ENCODE measurements at places on chromosomes 12 and 14.

GRCh38 chr12:101186291-101186690 is 23.7 kb downstream of the SLC5A8 start:
- DNase-seq: no peak

DNA sequence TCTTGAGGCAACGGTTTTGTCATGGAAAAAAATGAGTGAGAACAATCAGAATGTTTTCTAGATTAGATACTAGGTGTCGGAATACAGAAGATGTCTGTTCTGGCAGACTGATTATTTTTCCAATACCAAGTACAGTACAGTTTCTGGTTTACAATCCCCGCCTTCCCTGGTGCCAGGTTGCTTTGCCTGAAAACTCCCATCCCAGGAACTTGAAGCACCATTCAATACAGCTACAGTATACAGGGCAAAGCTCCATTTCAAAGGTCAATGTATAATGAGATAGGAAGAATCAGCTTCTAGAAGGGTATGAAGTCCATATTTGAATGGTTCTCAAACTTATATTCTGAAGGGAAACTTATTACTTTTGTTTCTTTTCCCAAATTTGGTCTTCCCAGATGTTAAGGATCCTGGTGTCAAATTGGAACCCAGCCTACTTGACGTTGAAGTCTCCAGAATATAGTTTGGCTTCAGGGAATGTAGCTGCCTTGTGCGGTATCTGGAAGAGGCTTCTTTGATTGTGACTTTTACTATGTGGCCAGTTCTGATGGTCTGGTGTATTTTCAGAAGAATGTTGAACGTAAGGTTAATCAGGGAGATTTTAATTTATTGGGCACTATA is 238.0 kb upstream of the ATP2B1 start:
- DNase-seq: no peak

- DNase-seq: no peak
These were observed 2.3 kb downstream of the CCND2 start for GRCh38 chr12:4275870-4276301.

GRCh38 chr14:32588448-32589320 is 259.6 kb downstream of the AKAP6 start:
- no peak for DNase-seq

GRCh38 chr14:25803386-25804018 is 753.6 kb upstream of the STXBP6 start:
- DNase-seq: no peak

DNA sequence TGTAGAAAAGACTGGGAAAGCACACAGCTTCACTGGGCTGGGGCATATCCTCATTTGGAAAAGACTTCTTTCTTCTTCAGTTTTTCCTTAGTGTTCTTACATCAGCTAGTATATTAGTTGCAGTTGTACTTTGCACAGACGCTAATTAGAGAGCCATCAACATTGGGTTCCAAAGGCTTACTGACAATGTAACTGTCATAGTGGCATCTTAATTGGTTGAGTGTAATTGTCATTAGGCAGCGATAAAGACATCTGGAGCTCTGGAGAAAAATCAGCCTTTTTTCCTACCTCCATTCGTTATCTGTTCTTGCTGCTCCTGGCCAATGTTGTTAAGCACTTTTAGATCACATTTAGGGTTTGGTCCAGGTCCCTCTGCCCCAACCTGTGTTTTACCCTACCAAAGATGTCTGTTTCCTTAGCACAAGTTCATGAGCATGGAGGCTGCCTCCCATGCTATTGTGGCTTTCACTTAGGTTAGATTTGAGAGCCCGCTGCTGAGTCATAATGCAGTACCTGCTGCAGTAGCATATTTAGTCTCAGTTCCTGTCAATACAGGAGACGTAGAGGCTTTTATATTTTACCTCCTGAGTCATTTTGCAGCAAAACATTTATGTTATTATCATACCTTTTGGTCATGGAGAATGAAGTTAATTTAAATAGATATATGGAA is 49.2 kb downstream of the FBXW8 start:
- no peak for DNase-seq

DNA sequence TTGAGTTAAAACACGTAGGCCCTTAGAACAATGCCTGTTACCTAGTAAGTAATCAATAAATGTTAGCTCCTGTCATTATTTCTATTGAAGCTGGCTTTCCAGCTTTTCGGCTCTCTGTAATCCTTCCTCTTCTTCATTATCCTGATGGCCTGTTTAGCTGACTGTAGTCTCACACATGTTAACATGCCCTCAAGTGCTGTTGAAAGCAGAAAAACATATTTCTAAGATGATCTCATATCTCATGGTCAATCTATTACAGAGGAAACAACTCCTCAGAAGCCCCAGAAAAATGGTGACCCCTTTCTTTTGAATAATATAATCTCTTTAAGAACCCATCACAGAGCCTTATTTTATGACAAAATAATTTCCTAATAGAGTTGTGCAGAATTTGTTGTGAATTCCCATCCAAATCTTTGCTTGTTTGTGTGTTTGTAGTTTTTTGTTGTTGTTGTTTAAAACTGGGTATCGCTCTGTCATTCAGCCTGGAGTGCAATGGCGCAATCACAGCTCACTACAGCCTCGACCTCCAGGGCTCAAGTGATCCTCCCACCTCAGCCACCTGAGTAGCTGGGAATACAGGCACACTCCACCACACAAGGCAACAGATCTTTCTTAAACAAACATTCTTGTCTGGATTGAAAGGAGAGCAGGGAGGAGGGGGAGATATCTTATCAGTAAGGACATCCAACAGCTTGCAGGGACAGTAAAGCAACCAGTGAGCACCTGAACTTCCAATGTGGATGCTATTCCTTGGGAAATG is 242.5 kb upstream of the CAND1 start:
- DNase-seq: no peak

GRCh38 chr12:120241561-120242274 is 23.8 kb downstream of the PXN start:
- no peak for DNase-seq

DNA sequence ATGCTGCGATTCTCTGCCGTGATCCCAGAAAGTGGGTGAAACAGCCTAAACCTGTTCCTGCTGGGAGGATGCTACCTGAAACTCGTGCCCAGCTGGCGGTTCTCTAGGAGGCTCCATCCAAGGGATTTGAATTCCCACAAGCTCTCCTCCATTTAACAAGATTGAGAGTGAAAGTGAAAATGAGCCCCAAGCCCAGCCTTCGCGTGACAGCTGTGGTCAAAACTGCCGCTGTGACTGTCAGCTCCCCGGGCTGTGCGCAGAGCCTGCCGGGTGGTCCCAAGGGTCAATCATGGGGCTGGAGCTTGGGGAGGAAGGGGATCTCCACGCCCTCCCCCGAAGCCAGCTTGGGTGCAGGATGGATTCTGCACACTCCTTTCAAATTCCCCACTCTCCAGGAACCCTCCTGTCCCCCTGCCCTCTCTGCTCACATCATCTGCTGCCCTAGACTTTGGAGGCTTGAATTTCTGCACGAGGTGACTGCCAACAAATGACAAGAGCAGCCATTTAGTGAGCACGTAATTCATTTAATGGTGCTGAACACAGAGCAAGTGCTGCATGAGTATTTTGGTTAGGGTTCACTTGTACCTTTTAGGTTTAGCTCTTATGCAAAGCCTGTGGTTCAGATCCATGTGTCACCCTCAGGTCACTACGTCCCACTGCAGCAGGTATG is 5.3 kb downstream of the ASB2 start:
- no peak for DNase-seq

- DNase-seq: no peak
These were observed 1135.0 kb downstream of the GALC start for GRCh38 chr14:86858031-86858430.

GRCh38 chr14:91980157-91980556 is 32.7 kb upstream of the FBLN5 start:
- DNase-seq: no peak

- DNase-seq: no peak
These were observed 54.2 kb upstream of the GPATCH2L start for GRCh38 chr14:76097547-76097946.

DNA sequence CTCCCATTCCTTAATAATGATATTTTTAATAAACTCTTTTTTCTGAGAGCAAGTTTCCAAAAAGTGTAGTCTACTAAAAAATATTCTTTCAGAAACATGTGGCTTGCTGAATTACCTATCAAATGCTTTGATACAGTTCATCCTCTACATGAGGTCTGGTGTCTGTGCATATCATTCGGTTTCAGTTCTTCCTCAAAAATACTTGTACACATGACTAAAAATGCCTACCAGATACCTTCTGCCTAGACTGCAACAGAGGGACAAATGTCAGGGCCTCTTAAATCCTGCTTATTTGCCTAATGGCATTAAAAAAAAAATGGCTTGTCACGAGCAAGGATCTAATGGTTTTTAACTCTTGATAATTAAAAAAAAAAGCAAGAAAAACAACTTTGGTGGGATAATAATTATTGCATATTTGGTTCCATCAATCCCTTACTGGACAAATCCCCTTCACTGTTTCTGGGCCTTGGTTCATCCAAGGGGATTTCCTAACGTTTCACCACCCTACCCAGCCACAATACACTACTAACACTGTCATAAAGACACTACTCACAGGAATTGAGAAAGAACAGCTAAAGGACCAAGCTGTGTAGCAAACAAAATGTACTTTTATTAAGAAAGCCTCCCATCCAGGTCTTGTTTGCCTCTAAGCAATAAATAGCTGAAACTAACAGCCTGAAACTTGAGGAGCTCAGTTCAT is 45.7 kb downstream of the PARP11 start:
- no peak for DNase-seq

DNA sequence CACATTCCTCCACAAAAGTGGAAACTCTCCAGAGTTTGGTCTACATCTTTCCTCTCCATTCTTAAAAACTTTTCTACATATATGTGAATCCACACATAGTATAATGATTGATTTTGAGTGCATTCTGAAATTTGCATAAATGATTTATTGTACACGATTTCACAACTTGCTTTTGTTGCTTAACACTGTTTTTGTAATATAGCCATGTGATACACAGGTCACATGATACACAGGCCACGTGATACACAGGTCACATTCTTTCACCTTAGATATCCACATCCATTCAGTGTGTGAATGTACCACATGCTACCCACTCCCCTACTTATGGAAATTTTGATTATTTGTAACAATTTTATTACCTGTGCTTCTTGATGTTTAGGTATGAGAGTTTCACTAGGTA is 319.1 kb downstream of the ZFP36L1 start:
- no peak for DNase-seq

DNA sequence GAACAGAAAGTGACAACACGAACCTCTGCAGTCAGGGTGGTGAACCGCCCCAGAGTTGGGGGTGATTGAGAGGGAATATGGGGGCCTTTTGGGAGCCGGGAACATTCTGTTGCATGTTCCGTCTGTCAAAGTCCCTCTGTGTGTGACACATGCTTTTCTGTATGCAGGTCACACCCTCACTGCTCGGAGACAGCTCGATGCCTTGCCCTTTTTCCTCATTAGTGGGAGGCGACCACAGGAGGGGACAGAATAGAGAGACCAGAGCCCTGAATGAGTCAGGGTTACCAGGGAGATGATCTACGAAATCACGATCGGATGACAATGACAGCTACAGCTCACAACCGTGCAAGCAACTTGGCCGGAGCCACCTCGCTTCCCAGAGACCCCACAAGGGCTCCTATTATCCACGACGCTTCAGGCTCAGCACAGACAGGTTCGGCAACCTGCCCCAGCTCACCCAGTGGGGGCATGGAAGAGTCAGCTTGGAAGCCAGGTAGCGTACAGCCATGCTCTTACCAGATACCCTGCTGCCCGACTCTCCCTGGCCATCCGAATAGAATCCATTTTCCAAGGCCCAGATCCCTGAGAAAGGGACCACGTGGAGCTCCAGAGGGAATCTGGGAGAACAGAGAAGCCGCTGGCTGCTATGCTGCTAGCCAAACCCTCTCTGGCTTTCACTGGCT is 38.8 kb downstream of the TESC start:
- DNase-seq: no peak

GRCh38 chr12:92432724-92433441 is 269.9 kb upstream of the PLEKHG7 start:
- no peak for DNase-seq

GRCh38 chr12:49903700-49904423 is at the start of gene FAIM2:
TSS of gene FAIM2 (minus strand) at chr12:49903900. CDS start at chr12:49903792, 108 bp downstream.
- DNase-seq: peak; percentile 98

GRCh38 chr14:51996148-51996746 is 6.9 kb downstream of the RTRAF start:
- no peak for DNase-seq

- no peak for DNase-seq
These were observed 5.1 kb downstream of the DPPA3 start for GRCh38 chr12:7716381-7716780.

DNA sequence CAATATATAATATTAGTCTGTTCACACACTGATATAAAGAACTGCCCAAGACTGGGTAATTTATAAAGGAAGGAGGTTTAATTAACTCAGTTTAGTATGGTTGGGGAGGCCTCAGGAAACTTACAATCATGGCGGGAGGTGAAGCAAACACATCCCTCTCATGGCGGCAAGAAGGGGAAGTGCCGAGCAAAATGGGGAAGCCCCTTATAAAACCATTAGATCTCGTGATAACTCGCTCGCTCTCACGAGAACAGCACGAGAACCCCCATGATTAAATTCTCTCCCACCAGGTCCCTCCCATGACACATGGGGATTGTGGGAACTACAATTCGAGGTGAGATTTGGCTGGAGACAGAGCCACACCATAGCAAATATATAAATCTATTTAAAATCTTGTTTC is 269.8 kb downstream of the ATP23 start:
- DNase-seq: no peak

DNA sequence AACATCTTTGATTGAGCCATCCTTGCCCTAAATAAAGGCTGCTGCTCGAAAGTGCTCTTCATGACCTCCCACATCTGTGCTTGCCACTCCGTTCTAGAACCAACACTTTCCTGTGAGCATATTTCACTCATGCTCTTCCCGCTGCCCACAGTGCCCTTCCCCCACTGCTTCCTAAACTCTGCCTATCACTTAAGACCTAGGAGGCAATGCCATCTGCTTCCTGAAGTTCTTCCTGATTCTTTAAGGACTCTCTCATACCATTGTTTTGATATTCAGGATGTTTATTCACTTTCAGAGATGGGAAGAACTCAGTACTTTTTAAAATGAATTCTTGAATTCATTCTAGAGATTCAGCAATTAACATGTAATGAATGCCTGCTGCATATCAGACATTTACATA is 49.9 kb downstream of the ZFYVE21 start:
- no peak for DNase-seq

DNA sequence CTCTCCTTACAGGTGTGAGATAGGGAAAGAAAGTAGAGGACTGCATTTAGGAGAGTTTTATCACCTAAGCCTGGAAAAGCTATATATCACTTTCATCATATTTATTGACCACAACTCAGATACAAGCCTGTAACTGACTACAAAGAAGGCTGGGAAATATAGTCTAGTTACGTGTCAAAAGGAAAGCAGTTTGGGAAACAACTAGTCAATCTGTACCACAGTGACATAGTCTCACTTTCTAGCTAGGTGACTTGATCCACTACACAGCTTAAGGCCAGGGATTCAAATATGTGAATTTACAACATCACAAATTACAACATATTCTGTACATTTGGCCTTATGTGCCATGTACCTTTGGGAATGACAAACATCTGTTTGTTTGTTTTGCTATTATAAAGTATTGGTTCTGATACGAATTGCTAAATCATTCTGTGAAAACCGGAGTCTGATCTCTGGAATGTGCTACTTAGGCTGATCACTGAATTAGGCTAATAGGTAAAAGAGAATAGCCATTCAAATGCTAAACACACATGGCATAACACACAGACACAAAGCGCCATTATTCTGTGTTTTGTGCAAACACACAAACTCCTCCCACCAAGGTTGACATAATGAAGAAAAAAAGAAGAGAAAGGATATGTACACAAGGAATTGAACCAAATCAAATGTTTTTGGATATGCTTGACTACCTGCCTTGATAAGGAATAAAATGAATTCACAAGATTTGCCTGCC is 279.8 kb downstream of the DUSP6 start:
- no peak for DNase-seq

GRCh38 chr12:104108755-104109445 is 29.1 kb downstream of the NFYB start:
- peak; percentile 75 for DNase-seq
